ENCODE measurements at places on chromosomes 2 and 18. TPM values are rescaled to one million over a fixed set of nuclear protein-coding genes. Genes with fewer than 3 reads are reported as not detected.

- DNase-seq: peak; percentile 6
These were observed 118.2 kb upstream of the IL1R2 start for GRCh38 chr2:101873543-101873942.

The PIEZO2 gene
- 11.7 TPM for total RNA-seq

- no peak for DNase-seq
These were observed 39.9 kb upstream of the TSPYL6 start for GRCh38 chr2:54295911-54296310.

DNA sequence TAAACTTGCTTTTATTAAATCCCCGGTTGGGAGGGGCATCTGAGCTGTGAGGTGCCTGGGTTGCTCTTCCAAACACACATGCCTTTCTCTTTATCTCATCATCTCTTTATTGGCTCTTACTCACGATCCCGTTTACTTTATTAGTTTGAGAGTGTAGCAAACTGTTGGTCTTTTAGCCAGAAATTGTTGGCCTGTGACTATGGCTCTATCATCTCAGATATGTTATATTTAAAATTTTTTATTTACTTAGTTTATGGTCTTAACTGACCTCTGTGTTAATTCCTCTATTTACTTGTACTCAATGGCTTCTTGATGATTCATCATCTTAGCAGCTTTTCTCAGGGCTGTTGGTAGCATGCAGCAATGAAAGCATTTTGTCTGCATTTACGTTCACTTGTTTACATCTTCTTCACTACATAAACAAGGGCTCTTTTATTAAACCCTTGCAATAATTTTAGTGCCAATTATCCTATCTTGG, 408.4 kb downstream of the HRH4 start:
- DNase-seq: peak; percentile 91

The DCDC2C gene
- total RNA-seq: not detected

DNA sequence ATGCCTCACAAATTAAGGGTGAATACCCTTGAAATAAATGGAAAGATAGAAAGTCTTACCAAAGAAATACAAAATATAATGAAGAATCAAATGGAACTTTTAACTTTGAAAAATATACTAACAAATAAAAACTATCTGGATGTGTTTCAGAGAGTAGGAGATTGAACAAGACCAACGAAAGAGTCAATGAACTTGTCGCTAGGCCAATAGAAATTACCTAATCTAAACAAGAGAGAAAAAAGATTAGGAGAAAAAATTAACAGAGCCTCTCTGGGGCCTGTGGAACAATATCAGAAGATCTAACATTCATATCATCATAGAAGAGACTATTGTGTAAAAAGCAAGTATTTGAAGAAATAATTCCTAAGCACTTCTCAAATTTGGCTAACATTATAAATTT, 11.1 kb downstream of the FRZB start:
- no peak for DNase-seq
